NCI-H2107 (cell line): ENCODE measurements at places on chromosomes 3 and 15.

- no peak for DNase-seq
These were observed 6.4 kb downstream of the C3orf52 start for GRCh38 chr3:112092496-112093179.

DNA sequence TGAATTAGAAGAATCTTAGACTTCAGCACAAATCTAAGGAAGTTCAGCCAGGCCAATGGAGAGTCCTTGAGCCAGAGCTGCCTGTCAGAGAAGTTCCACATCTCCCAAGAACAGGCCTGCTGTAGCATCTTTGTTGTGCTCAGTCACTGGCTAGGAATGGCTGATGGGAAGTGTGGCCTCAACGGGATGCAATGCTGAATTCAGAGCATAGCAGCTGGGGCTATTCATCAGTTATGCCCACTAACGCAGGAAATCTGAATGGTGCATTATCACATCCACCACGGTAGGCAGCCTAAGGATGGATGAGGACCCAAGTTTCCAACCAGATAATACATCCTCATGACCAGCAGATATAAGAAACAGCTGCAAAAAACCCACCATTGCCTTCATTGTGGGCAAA, 3.2 kb upstream of the EIF1B start:
- no peak for DNase-seq

DNA sequence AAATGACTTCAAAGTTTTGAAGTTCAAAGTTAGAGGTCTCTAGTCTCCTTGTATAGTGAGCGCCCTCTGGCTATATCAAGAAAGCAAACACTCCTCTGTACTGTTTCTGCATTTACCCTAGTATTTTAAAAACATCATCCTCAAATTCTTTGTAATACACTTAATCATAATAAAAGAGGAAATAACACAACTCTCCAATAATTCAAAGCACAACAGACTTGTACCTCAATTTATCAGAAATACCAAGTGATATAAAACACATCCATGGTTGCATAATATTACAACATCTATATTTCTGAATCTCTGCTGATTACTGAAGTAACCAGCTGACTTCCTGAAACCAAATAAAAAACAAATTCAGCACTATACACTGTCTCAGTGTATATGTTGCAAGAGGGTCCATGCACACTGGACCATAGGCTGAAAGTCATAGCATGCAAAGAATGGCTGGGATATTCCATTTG, 12.5 kb downstream of the PLOD2 start:
- no peak for DNase-seq

DNA sequence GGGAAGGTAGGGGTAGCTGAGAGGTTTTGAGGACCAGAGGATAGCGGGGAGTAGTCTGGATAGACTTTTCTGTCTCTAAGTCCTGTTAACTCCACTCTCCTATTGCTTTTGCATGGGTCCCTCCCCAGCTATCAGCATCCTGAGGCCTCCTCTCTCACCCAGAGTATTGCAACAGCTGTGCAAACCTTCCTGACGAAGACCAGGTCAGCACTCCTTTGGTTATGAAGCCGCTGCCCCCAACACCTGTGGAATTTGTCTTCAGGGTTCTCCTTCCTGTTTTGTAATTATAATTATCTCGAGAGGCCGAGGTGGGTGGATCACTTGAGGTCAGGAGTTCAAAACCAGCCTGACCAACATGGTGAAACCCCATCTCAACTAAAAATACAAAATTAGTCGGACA, 24.8 kb downstream of the TYRO3 start:
- no peak for DNase-seq

DNA sequence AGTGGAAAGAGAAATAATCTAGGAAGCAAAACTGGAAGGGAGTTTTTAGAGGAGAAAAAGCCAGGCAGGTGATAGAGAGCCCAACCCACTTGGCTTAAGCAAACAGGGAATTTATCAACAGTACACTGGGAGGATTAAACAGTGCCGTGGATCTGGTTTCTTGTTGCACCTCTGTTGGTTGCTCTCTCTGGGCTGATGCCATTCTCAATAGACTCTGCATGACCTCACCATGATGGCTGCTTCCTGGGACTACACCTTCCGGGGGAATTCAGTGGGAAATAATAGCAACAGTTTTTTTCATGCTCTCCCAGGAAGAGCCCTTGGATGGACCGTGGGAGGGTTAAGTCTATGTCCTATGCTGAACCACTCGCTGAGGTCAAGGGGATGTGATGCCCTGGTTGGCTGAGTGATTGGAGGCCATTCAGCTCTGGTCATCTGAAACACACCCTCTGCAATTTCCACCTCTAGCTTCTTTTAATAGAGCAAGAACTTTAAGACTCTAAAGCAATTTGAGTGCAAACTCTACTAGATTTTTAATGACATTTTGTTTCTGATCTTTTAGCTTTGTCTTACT, 74.2 kb downstream of the EPHB1 start:
- peak; percentile 41 for DNase-seq

DNA sequence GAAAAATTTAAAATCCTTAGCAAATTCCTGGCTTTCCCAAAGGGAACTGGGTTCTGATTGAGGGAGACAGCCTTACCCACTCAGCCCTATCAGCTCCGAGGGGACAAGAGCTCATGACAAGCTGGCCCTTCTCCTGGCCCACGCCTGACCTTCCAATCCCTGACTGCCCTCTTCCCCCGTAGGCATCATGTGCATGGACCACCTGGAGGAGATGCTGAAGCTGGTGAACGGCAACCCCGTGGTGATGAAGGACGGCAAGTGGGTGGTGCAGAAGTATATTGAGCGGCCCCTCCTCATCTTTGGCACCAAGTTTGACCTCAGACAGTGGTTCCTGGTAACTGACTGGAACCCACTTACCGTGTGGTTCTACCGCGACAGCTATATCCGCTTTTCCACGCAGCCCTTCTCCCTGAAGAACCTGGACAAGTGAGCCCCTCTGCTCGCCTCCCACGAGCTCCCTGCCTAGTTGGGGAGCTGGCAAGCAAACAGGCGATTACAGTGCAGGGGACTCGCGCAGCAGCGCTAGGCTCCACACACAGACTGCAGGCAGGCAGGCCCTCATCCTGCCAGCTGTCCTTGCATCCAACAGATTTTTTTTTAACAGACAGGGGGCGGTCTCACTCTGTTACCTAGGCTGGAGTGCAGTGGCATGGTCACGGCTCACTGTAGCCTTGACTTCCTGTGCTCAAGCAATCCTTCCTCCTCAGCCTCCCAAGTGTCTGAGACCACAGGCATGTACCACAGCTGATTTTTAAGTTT, 16.8 kb downstream of the RPUSD3 start:
- DNase-seq, result no peak

DNA sequence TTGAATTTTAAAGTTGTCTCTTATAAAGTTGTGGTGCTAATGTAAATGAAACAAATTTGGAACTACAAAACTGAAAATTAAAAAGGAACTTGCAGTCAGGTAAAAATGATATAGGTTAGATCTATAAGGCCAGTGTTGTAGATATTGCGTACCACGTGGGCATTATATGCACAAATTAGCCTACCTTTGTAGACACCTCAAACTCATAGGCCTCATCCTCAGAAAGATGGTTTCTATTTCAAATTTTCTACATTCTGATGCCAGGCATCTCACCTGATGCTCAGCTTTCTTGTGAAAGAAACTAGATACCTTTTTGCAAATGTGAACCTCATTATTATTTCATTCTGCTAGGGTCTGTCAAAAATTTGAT, 25.6 kb downstream of the TMEM207 start:
- no peak for DNase-seq

DNA sequence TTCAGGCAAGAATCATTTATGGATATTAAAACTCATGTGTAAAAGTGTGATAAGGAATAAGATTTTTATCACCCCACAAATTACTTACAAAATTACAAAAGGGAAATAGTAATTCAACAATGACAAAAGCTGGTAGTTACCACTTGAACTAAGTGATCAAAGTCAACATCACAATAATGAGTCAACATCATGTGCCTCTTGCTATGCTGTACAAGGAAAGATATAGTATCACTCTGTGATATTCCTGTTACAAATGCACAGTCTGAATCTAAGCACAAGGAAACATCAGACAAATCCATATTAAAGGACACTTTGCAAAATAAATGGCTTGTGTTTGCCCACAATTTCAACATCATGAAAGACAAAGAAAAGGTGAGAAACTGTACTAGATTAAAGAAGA, 90.5 kb upstream of the PLCL2 start:
- no peak for DNase-seq

DNA sequence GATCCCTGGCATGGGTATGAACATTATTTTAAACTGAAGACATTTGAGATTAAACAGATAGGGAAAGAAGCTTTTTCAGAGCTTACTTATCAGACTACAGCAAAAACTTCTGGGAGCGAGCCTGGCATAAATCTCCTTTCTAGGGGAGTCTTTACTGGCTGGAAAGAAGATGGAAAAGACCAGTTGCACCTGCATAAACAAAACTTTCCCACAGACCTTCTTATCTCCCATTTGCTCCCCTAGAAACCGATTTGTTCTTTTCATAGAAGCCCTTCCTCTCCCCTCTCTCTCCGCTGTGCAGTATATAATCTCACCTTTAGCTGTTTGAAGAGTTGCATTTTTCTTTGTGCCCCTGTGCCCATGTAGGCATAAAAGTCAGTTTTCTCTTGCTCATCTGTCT, 93.2 kb downstream of the CHRNA7 start:
- no peak for DNase-seq

DNA sequence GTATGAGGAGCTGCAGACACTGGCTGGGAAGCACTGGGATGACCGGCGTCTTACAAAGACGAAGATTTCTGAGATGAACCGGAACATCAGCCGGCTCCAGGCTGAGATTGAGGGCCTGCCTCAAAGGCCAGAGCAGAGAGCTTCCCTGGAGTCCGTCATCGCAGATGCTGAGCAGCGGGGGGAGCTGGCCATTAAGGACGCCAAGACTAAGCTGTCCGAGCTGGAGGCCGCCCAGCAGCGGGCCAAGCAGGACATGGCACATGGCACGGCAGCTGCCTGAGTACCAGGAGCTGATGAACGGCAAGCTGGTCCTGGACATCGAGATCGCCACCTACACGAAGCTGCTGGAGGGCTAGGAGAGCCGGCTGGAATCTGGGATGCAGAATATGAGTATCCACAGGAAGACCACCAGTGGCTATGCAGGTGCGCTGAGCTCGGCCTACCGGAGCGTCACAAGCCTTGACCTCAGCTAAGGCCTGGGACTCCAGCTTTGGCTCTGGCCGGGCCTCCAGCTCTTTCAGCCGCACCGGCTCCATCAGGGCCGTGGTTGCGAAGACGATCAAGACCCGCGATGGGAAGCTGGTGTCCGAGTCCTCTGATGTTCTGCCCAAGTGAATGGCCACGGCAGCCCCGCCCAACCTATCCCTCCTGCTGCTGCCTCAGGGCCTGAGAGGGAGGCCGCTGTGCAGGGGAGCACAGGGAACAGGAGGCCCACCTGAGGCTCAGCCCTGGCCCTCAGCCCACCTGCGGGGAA, 9.2 kb upstream of the SHC4 start:
- no peak for DNase-seq

GRCh38 chr15:94164202-94164807, 67.1 kb upstream of the MCTP2 start:
- no peak for DNase-seq

DNA sequence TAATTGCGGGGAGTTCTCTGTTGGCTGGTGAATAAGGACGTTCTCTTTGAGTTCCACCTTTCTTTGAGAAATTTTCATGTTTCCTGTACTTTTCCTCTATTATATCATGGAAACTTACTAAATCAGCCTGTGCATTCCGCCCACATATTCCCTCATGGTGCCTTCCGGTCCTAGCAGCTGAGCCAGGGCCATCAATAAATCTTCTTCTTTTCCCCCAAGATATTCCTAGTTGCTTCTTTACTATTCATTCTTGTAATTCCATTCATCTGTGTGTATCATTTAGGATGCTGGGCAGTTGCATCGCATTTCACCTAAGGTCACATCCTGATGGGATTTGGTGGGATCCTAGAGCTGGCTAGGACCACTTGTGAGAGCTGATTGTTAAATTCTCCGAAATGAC, 139.2 kb downstream of the RBMS3 start:
- DNase-seq, result no peak

GRCh38 chr3:135453326-135453725, 512.2 kb upstream of the PPP2R3A start:
- no peak for DNase-seq

- DNase-seq, result no peak
These were observed 9.9 kb downstream of the CRABP1 start for GRCh38 chr15:78350058-78350457.

DNA sequence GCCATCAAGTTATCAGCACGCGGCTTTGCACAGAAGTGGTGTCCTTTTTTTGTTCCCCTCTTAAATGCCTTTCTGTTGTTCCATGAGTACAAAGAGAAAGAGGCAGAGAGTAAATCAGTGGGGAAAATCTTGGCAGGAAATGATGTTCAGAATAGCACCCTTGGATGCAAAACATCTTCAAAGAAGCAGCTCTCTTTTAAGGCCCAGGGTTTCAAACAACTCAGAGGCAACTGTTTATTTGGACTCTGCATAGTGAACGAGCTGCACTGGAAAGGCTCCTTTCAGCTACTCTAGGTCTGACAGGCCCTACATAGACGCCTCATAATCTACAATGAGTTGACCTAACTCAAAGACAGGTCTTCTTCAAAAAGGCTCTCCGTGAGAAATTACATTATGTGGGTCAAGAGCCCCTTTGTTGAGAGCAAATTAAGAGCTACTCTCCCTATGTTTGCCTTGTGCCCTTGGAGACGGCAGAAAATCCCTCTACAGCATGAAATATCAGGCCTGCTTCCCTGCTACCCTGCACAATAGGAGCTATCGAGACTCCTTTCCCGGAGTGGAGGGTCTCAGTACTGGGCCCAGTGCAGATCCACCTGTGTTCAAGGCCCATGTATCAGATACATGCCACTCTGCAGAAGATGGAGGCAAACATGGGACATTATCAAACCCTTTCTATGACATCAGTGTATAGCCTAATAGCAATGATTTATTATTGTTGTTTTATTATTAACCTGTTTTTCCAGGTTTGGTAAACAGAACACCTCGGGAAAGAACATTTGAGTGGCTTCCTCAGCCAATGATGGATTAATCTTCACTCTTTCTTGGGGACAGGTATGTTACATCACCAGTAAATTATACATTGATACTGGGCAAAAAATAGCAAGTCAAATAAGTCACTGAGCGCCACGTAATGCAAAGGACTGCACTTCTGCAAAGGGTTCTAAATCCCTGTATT, 53.1 kb downstream of the HEG1 start:
- DNase-seq, result no peak

- no peak for DNase-seq
These were observed 156.2 kb downstream of the CLSTN2 start for GRCh38 chr3:140091143-140091542.

DNA sequence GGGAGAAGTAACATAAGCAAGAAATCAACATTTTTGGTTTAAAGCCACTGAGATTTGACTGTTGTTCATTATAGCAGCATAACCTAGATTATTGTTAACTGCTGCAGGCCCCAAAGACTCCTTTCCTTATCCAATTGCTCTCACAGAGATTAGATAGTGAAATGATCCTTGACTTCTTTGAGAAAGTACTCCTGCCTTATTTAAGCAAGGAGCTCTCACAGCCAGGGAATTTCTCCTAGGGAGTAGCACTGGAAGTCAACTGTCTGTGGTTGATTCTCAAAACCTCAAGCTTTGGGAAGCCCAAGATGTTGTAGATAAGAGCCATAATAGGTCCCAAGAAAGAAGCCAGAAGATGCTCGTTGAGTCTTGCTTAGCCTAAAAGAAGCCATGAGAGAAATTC, 151.8 kb upstream of the TSC22D2 start:
- no peak for DNase-seq
